ENCODE measurements at places on chromosomes 12 and 14. TPM values are rescaled to one million over a fixed set of nuclear protein-coding genes. Genes with fewer than 3 reads are reported as not detected.

ANG gene
- total RNA-seq = 75.0 TPM

B4GALNT1 gene
- 0.66 TPM for total RNA-seq

CMTM5 gene
- not detected for total RNA-seq

PYM1 gene
- 25.9 TPM for total RNA-seq

Measured in subcutaneous adipose tissue (tissue), 4 donors.